ENCODE measurements at places on chromosomes 2 and 18. TPM values are rescaled to one million over a fixed set of nuclear protein-coding genes. Genes with fewer than 3 reads are reported as not detected.

DNA sequence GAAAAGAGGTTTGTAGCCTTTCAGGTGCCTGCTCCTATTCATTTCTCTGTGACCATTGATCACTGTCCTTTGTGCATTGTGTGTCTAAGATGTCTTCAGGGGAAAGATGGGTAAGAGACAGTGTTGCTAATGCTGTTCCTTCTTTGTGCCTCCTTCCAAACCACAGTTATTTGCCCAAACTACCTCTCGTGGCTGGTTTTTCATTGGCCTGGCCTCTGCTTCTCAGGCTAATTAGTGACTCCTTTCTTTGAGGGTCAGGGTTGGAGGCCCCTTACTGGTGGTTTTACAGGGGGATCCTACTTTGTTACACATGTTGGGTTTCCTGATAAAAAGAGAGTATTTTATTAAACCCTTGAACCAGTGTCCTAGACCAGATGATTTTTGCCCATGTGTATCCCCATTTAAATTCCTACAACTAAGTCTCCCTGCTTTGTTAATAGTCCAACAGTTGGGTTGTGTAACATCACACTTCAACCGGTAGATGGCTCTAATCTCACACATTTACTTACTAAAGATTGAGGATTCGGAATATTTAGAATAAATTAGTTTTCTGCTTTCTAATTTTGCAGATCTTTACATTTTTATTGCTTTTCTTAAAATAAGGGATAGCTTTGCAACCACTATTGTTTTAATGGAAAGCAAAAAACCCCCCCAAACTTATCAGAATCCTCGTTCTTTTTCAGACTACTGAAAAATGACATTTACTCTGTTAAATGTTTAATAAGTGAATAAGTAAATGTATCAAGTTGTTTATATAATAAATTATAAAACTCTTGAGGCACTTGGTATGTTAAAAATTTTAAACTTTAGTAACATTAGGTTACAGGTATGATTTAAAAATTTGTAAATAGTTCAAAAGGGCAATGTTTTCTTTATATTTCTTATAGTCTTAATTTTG lies 2.4 kb downstream of the MARS2 start:
- no peak for DNase-seq

- DNase-seq, result no peak
These were observed 15.1 kb downstream of the RASGRP3 start for GRCh38 chr2:33491441-33492084.

- no peak for DNase-seq
These were observed 24.6 kb upstream of the CREB1 start for GRCh38 chr2:207505171-207505570.

DNA sequence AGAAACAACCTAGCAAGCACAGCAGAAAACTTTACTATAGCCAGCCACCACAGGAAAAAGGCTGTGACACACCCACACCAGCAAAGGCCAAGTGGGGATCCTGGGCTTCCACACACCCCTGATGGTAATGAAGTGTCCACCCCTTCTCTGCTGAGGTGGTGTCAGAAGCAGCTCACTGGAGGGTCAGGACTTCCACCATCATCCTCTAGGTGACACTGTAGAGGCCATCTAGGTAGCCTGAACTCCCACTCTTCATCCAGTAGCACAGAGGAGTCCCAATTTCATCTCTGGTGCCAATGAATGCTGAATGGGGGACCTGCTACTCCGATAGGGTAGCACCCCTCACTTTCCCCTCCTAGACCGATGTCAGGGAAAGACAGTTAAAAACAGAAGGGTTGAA lies 1544.4 kb downstream of the LRP1B start:
- no peak for DNase-seq

- no peak for DNase-seq
These were observed 138.7 kb upstream of the L3MBTL4 start for GRCh38 chr18:6553234-6553900.

Gene DNAJC5G
- total RNA-seq, result not detected

DNA sequence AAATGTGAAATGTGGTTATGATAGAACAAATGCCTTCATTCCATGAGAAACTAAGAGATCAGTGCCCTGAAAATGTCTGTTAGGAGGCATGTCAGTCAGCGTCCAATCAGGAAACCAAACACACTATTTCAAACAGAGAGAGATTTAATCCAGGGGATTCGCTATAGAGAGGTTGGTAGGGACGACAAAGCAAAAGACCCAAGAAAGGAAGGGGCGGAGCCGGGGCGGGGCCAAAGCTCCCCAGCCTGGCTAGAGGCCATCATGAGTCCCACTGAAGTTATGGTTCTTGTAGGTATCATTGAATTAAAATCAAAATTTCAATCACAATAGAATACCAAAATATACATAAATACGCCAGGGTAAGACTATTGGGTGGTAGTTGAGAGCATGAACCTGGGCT lies 32.9 kb upstream of the RNF149 start:
- DNase-seq, result peak; percentile 34

DNA sequence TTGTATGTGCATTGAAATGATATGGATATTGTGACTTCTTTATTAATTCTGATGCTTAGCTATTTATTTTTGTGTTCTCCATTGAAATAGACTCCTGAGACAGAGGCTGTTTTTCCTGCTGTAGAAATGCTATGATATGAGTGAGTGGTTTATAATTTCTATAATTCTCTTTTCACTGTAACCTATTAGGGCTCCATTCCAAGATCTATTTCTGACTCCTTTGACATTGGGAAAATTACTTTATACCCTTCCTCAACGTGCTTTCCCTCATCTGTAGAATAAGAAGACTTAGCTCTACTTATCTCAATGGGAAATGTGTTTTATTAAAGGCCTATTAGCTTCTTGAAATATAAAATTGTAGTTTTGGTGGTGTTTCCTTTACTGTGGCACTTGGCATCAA lies 144.5 kb upstream of the RPRM start:
- no peak for DNase-seq

DNA sequence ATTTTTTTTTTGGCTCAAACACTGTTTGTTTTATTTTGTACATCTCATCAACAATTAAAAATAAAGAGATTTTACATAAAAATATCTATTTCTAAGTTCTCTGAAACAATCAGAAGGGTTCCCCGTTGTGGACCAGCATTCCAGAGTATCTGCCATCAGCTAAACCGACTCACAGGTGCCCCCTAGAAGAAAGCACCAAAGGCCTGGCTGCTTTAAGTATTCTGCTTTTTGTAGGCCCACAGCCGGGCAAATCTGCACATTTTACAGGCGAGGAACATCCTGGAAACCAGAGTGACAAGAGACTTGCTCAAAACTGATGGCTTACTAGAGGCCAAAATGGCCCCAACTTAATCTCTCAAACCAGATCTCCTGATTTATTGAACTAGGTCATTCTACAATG lies 82.2 kb upstream of the SETBP1 start:
- no peak for DNase-seq

- DNase-seq, result no peak
These were observed 834.5 kb upstream of the SALL3 start for GRCh38 chr18:78145096-78145495.

DNA sequence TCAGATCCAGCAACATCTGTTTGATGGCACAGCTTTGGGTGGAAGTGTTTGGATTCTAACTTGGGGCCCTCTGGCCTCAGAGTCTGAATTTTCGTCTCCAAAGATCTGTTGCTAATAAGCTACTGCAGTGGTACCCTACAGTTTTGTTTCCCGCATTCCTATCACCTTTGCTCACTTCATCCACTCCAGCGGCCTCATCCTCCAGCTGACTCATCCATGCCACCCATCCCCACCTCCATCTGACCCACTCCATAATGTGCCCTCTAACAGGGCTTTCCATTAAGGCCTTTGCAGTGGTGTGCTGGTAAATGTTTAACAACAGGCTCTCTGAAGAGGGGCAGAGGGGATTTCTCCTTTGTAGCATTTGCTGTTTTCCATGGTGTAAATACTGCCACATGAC lies 225.5 kb downstream of the TGIF1 start:
- DNase-seq, result no peak

GRCh38 chr2:98188351-98189046 lies 101.5 kb downstream of the VWA3B start:
- DNase-seq, result no peak

Gene ZDBF2
- total RNA-seq, result 5.6 TPM

Gene PROC
- not detected for total RNA-seq

Gene ALPP
- total RNA-seq, result 0.53 TPM

DNA sequence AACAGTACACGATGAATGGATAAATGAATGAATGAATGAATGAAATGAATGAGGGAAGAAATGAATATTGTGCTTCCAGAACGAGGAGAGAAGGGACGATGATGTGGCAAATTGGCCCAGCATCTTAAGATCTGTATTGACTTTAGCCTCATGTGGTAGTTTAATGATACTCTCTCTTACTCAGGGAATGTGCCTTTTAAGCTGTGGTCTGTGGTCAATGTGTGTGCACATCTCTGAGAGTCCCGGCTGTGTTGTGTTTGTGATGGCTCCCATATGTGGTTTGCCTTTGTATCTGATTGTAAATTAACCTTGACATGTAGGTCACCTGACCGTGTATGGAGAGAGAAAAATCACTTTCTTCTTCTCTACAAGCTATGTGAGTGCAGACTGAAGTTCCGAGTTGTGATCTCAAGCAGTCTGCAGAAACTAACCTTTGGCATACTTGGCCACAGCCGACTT lies 91.2 kb downstream of the NEDD4L start:
- no peak for DNase-seq

Data from activated naive CD4-positive, alpha-beta T cell treated with anti-CD3 and anti-CD28 coated beads, Interleukin-2, amount 50 U/mL, for 72 hours (primary cell).